Occipital lobe (tissue), 3 donors: ENCODE measurements at places on chromosomes 3 and 15.

GRCh38 chr3:56762718-56763117, 39.0 kb downstream of the ARHGEF3 start:
- DNase-seq = no peak

GRCh38 chr15:74725845-74726773, 781 bp upstream of the CYP1A1 start:
- no peak for DNase-seq

DNA sequence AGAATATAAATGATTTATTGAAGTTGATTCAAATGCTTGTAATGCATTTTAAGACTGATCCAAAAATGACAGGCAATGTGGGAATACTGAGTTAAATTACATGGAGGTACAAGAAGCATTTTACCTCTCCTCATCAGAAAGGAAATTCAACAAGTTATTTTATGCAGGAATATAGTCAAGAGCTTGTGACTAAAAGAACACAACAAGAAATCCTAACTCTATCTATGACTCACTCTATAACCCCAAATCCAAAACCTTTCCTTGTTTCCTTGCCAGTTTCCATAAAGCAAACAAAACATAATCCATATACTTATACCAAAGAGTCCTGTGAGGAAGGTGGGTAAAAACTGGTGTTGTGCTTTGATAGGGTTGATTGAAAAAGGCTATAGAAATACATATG, 30.8 kb downstream of the SIN3A start:
- DNase-seq = no peak

DNA sequence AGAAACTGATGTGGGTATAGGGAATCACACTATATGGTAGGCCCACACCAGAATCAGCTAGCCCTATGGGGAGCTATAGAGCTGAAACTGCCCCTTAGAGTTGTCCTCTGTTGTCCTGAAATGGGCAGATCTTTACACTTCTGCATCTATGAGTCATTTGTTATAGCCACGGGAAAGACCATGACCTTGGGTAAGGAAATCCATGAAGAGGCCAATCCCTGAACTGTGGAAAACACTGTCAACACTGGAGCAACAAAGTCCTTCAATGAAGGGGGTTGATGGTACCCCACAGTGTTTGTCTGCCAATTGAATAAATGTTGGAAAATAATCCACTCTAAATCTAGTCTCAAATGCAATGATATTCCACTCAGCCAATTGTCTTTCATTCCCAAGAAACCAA, 5.2 kb upstream of the CD200R1 start:
- DNase-seq = no peak

DNA sequence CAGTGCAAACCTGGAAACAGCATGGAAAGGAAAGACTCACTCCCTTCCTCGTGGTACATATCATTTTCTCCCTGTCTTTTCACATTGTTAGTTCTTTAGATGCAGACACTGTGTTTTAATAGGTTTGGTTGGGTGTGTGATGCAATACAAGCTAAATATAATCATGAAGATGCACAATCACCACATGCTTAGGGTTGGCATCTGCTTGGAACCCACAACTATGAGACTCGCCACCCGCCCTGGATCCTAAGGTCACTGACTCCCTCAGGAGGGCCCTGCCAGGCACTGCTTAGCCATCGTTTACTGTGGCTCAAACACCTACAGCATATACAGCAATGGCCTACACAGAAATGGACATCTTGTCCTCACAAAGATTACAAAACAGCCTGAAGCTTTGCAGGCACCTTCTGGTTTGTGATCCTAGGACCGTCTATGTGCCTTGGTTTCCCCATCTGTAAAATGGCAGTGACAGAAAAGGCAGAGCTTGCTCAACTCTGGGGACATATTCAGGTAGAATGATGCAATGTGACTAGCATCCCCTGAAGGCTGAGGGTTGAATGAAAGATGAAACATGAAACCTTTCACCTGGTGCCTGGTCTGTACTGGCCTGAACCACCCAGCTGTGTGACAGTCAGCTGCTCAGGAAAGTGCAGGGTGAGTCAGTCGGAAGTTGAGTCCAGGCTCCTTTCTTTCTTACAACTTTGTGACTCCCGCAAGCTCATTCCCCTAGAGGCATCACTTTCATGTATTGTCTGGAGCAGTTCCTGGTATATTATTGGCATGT, 123.6 kb upstream of the PFN2 start:
- no peak for DNase-seq
